NCI-H446 (cell line): ENCODE measurements at places on chromosomes 6 and 20.

DNA sequence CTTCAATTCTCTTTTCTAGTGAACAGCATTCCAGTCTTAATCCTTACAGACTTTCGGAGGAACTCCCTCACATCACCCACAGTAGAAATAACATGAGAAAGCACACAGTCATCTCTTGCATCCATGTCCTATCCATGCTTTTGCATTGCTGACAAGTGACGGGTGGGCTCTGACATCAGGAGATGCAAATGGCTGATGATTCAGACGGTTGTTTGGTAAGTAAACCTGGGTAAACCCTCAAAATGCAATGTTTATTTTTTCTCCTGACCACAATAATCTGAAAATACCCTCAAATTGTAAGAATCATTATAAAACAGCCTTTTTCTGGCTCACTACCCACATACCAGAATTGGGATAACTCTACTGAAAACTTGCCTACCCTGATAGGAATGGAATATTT is 792.0 kb downstream of the MAFB start:
- DNase-seq = no peak

GRCh38 chr20:48957053-48957481 is 35.6 kb downstream of the ARFGEF2 start:
- no peak for DNase-seq

DNA sequence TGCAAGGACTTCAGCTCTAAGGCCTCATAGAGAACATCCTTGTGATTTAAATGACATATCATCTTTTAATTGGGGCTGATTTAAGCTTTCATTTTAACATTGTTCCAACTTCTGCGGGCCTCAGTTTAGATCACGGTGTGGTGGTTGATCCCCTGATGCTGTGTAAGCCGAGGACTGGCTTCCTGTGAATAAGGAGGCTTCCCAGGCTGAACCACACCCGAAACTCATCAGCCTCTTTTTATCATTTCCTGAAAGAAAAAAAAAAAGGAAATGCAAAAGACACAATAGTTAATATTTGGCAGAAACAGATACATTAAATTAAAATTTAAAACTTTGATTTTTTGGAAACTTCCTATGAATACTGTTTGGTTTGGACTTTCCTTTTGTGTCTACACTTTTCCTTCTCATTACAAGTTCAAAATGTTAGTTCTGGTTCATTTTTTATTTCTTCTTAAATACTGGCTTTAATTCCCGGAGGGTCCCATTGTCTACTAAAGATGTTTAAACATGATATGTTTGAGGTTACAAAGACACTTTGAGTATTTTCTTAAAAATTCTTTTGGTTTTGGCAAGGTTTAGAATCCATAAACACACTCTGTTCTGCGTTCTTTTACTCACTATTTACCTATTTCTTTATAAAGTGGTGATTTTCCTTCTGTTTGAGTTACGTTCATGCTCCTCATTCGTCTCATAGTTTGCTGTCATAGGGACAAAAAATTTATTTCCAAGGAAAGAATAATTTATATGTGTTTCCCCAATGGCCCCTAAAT is 230.0 kb upstream of the SULF2 start:
- DNase-seq = no peak

DNA sequence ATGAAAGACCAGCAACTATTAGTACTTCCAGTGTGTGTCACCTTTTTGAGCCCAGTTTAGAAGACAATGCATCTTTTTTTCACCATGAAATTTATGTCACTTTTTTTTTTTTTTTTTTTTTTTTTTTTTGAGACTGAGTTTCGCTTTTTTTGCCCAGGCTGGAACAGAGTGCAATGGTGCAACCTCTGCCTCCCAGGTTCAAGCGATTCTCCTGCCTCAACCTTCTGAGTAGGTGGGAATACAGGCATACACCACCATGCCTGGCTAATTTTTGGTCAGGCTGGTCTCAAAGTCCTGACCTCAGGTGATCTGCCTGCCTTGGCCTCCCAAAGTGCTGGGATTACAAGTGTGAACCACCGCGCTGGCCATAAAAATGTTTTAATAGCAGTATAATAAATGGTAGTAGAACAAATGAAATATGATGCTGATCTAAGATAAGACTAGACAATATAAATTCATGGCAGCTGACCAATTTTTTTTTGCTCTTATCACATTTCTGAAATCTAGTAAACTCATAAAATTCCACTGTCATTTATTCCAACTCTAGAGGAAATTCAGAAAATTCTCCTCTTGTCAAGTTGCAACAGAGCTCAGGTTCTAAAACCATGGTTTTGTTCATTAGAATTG is 21.3 kb downstream of the NHSL1 start:
- no peak for DNase-seq

DNA sequence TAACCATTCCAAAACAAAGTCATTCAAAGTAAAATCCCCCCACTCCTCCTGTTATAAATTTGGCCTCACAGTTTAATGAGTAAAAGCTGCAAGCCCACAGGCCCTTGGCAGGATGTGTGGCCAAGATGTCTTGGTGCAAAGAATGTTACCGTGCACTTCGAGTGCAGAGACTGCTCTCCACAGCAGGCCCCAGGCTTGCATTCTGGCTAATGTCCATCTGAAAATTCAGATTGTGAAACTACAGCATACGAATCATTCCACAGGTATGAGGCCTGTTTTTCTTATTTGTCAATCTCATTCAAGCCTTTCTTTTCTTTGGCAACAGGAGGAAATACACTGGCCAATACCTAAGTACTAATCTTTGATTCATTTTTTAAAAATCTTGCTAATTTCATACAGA is 7.1 kb downstream of the RPS6KA2 start:
- DNase-seq = no peak

DNA sequence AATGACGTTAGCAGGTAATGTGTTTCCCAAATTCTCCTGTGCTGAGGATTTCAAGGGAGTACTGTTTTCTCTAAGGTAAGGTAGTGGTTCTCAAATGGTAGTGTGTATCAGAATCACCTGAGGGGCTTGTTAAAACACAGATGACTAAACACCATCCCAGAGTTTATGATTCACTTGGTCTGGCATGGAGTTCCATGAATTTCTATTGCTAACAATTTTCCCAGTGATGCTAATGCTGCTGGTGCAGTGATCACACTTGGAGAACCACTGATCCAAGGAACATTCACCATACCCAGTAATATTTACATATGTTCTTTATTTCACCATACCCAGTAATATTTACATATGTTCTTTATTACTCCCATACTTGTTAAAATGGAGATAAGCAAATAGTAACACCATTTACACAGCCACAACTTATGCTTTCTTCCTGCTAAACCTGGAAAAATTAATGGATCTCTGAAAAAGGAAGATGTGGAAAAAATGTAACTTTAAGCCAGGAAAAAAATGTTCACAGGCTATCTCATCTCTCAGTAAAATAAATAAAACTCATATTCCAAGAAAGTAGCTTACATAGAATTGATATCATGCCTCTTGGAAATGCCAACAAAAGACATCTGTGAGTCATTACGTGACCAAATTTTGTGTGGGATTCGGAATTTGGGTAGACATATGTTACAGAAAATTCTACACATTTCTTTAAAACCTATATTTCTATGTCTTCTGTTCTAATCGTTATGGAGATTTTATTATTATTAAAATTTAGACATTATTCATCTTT is 129.5 kb downstream of the MMUT start:
- DNase-seq = no peak

DNA sequence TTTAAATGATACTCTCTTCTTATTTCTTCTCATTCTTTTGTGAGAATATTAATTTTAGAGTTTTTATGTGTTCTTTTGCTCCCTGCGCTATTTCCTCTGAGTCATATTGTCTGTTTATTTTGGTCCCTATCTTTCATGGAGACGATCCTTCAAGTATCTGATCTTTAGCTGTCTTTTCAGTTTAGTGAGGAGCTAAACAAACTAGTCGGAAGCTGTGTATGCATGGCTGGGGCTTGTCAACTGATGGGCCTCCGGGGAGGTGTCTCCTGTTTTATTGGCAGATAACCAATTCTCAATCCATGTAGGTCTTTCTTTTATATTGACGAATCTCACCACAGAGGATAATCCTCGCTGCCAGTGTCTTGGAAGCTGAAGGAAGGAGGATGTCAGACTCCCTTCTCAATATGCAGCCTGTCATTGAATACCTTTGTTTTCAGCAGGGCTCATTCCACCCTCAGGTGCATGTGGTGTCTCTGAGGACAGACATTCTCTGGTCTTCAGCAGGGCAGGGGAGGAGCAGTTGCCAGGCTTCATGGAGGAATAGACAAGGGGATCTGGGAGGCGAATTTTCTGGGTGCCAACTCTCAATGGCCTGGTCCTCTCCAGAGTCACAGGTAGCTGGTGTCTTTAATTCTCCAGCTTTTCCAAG is 64.9 kb downstream of the RNF182 start:
- DNase-seq = no peak

DNA sequence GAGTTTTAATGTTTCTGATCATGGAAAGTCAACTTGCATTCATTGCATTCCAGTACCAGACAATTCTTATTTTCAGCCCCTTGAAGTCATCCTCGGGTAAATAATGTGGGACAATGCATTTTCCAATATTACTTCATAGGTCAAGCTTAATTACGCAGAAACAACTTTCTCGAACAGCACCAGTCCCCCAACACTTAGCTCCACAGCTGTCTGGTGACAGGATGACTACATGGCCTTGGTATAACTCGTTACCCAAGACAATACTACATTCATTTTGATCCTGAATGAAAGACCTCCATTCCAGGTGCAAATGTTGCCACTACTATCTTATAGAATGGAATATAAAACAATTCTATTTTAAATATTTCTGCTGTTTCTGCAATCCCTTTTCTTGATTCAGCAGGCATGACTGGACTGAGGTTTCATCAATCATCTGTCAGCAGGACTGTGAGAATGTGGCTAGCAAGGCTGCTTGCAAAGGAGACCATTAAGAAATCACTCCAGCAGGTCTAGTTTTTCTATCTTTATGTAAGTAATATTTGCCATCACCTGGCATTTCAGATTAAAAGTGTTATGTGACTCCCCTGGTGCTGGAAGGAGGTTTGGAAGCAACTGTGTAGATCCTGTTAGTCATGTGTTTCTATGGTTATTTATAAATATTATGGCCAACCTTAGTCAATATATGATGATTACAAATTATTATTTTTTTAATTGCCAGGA is 147.9 kb downstream of the HAO1 start:
- no peak for DNase-seq

DNA sequence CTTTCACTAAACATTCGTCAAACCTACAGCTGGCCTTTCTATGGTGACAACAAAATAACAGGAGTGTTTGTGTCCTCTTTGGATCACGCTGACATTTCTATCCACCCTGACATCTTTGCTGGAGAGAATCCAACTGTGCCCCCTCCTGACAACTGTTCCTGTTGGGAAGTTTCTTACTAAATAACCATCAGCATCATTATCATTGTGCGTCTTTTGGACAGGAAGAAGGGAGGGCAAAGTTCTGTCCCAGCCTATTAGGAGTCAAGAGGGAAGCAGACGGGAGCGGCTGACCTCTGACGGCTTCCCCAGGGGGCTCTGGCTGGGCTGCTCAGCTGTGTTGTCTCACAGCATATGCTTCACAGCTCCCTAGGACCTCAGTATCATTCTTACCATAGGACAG is 195.9 kb upstream of the SULF2 start:
- no peak for DNase-seq

- DNase-seq = peak; percentile 11
These were observed 18.6 kb downstream of the CCM2L start for GRCh38 chr20:32028647-32029372.

GRCh38 chr20:43925215-43925614 is 10.6 kb downstream of the TOX2 start:
- DNase-seq = no peak

- DNase-seq = no peak
These were observed 79.4 kb upstream of the NRN1 start for GRCh38 chr6:6085928-6086668.

DNA sequence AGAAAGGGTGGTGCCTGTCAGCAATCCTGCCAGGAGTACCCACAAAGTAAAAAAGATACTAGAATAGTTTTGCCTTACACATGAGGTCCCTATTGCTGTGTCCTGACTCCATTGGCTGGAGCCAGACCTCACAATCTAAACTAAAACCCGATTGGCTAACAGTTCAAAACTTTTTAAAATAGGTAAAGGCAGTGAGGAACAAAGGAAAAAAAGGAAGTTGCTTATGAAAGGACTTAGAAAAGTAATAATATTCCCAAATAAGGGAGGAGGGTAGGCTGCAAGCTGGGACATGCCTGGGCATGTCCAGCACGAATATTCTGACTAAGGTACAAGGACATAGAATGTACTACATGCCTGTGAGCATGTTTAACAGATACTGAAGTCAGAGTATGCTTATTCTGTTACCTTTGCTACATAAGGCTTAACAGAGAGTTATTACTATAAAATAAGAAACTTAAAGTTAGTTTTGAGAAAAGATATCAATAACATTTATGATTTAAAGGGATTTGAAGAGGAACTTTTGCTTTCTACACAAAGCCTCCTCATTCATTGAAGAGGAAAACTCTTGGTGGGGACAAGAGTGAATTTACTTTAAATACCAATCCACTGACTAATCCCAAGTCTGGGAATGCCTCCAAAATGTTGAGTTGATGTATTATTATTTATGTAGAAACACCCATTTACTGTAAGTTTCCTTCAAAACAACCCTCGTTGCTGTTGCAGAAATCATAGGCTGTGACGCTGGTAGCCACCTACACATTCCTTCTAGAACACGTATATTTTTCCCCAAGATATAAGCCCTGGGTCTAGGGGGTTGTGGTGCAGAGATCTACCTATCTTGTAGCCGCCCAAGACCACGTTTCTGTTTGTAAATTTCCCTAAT is 8.2 kb upstream of the MTHFD1L start:
- DNase-seq = no peak

- DNase-seq = no peak
These were observed 88.4 kb upstream of the ESR1 start for GRCh38 chr6:151719070-151719469.

GRCh38 chr20:52078289-52078688 is 113.3 kb downstream of the ZFP64 start:
- DNase-seq = no peak

DNA sequence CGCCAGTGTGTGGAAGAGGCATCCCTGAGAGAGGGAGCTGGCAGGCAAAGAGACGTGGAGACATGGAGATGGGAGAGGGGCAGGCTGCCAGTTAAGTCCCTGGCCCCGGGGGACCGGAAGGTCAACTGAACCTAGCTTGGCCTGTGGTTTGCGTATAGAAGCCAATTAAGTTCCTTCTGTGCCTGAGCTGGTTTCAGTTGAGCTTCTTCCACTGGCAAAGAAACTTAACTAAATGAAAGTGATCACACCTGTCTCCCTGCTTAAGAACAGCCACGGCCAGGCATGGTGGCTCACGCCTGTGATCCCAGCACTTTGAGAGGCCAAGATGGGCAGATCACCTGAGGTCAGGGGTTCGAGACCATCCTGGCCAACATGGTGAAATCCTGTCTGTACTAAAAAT is 26.7 kb upstream of the NNAT start:
- DNase-seq = no peak

DNA sequence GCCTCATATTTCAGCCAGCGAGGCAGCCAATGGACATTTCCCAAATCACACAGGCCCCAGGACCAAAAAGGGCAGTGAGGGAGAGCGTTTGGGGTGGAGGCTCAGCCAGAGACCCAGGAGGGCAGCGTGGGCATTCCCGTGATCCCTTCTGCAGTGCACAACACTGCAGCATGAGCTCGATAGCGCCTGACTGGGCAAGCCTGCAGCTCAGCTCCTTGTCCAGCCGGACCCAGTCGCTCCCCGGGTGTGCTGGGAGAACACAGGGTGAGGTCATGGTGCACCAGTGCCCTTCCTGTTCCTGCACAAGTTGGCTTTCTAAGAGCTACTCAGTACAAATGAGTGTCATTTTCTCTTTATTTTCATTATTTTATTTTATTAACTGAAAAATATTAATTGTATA is 5.9 kb downstream of the TTLL2 start:
- no peak for DNase-seq

GRCh38 chr20:16434062-16434664 is 139.1 kb downstream of the KIF16B start:
- DNase-seq = no peak
